Cardiac septum (tissue), 1 donor: ENCODE measurements at places on chromosomes 12 and 14. TPM values are rescaled to one million over a fixed set of nuclear protein-coding genes. Genes with fewer than 3 reads are reported as not detected.

The KLRG1 gene
- total RNA-seq = 3.1 TPM

The SERPINA9 gene
- total RNA-seq = not detected

The SMCO2 gene
- 0.38 TPM for total RNA-seq

The TAS2R42 gene
- total RNA-seq = not detected

The KCNK13 gene
- 0.62 TPM for total RNA-seq

The MYF5 gene
- total RNA-seq = not detected

The ADCK1 gene
- 7.2 TPM for total RNA-seq

The CNTN1 gene
- total RNA-seq = 0.27 TPM

The PLA2G1B gene
- total RNA-seq = not detected

The CCND2 gene
- 478 TPM for total RNA-seq

The OR4E2 gene
- not detected for total RNA-seq

The ANKS1B gene
- total RNA-seq = 1.9 TPM

GRCh38 chr12:95532851-95533250, 18.4 kb downstream of the USP44 start:
- no peak for DNase-seq

- no peak for DNase-seq
These were observed 178.1 kb upstream of the DDHD1 start for GRCh38 chr14:53331247-53331646.

GRCh38 chr14:88541324-88541723, 13.5 kb downstream of the PTPN21 start:
- no peak for DNase-seq

- DNase-seq = no peak
These were observed 17.3 kb downstream of the KITLG start for GRCh38 chr12:88562846-88563582.

GRCh38 chr12:3302401-3303041, 188.5 kb upstream of the PRMT8 start:
- no peak for DNase-seq

DNA sequence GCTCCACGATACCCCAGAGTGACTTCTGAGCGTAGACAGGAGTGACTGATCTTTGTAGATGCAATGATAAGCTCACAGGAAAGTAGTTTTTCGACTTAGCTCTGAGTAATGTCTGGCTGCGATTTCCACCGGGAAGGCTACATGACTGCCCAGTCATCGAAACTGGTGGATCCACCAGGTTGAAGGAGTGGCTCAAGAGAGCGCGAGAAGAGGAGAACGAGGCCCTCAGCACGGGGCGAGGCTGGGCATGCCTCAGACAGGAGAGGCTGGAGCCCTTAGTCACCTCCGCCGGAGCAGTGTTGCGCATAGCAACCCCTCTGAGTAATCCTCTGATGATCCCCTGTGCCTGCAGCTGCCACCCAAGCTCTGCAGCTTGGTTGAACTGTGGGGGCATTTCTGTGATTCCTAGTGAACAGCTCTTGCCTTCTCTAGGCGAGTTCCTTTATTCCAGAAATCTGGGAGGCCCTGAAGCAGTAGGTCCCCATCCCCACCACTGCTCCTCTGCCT, 25.6 kb downstream of the ELK3 start:
- DNase-seq = no peak

- DNase-seq = no peak
These were observed 110.1 kb downstream of the GPR135 start for GRCh38 chr14:59355091-59355490.

GRCh38 chr12:55658635-55659391, 22.1 kb downstream of the OR10P1 start:
- DNase-seq = peak; percentile 26

DNA sequence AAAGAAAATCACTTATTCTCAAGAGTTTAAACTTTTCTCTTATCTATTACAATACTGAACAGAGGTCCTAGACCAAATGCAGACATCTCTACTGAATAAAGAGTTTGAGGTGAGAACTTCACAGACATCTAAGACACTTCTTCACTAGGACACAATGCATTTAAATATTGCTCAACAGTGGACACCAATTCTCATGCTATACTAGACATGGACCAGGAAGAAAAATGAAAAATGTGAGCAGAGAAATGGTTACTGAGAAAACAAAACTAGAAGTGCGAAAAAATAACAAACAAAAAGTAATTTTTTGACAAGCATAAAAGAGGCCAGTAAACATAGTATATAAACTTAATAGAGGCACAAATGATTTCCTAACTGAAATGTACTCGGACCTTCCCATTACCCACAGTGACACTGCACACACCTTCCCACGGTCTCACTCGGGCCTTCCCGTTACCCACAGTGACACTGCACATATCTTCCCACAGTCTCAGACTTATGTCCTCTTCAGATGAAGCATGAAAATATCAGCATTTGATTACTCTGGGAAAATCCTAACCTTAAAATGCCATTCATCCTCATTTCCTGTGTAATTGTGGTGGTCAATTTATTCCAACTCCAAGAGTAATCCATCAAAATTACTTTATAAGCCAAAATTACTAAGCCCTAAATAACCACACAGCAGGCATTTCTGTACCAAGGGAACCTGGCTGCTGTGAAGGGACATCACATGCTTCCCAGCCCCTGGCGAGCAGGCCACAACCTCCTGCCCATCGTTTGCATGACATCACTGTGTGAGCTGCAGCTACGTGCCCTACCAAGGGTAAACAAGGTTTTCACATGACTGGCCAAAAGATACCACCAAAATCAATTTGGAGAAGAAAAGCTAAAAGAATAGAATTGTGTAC, 6.4 kb downstream of the SLC15A4 start:
- DNase-seq = peak; percentile 93

GRCh38 chr12:15520844-15521243, 198.5 kb downstream of the PTPRO start:
- no peak for DNase-seq

GRCh38 chr12:122049827-122050226, 28.1 kb downstream of the BCL7A start:
- DNase-seq = no peak

GRCh38 chr14:20546877-20547276, 14.0 kb downstream of the RNASE9 start:
- no peak for DNase-seq

GRCh38 chr12:74365178-74365964, 172.3 kb upstream of the ATXN7L3B start:
- no peak for DNase-seq

DNA sequence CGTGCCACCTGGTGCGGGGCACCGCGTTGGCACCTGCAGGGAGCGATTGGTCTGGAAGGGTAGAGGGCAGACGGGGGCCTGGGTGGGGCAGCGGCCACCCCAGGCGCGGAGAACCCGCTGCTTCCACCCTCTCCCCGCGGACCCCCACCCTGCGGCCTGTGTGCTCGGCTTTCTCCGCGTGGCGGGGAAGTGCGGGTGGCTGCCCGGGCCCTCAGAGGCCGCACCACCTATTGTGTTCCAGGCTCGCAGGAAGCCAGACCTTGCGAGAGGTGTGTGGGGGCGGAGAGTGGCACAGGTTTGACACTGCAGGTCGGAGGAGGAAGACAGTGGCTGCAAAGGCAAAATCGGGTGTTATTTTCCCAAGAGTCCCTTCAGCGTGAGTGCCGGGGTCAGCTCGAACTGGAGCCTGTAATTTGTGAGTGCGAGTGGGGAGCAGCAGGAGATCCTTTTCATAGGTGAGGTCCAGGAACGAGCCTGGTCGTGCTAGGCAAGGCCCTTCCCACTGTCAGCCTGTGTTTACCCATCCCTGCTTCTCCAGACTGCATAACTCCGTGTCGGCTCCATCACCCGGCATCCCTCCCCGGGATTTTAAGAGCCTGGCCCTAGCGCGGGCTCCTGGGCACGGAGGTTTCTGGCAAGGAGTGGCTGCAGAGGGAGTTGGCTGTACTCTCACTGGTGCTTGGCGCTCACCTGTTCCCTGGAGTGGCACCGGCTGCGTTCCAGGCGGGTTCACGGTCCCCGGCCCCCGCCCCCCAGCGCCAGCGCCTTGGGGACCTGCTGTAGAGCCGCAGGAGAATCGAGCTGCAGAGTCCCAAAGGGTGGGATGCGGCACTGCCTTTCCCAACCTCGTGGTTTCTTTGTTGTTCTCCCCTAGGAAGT, 935 bp downstream of the TBC1D30 start:
- no peak for DNase-seq

GRCh38 chr14:68927956-68928675, 51.0 kb downstream of the ACTN1 start:
- no peak for DNase-seq

- no peak for DNase-seq
These were observed 115.0 kb downstream of the CALM1 start for GRCh38 chr14:90511795-90512328.

- DNase-seq = no peak
These were observed 61.2 kb downstream of the STXBP6 start for GRCh38 chr14:24988760-24989159.

- no peak for DNase-seq
These were observed 816 bp upstream of the SLC8A3 start for GRCh38 chr14:70189456-70190077.

- DNase-seq = no peak
These were observed 67.5 kb upstream of the SLC35F4 start for GRCh38 chr14:57933349-57933748.
